ENCODE measurements at places on chromosomes 1 and 21.
A peak's percentile ranks its signal among the peaks of the same experiment; 100 is the strongest.

GRCh38 chr21:29940991-29941390 is 1.2 kb upstream of the GRIK1 start:
- DNase-seq, result no peak

DNA sequence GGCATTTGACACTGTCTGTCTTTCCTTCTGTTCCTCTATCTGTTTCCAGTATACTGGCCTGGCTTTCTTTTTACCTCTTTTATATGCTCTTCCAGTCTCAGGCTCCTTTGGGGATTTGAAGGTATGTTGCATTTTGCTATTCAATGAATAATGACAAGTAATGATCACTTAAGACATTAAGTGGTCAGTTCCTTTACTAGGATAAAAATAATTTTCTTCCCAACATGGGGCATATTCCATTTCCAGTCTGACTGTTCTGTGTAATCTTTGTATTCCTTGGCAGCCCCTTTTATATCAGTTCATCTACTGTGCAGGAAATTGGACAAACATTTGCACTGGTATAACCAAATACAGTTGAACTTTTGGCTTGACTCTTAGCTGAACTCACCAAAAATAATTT is 15.6 kb downstream of the METTL18 start:
- DNase-seq, result no peak

- DNase-seq, result no peak
Measured at GRCh38 chr1:116099919-116100318, 11.3 kb upstream of the MAB21L3 start.

DNA sequence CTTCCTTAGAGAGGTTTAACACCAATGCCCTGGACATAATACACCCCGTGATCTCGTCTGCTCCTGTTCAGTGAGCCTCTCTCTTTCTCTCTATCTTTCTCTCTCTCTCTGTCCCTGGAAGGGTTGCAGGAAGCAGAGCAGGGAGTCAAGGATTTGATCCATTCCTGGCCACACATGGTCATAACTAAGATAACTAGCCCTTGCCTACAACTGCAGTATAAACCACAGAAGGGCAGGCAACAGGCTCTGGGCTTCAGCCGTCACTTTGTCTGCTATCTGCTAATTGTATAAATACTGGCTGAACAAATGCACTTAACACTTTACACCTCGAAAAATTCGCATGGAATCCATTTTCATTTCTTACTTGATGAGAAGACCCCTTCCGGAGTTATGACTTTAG is 357.5 kb upstream of the RUNX1 start:
- DNase-seq, result no peak

DNA sequence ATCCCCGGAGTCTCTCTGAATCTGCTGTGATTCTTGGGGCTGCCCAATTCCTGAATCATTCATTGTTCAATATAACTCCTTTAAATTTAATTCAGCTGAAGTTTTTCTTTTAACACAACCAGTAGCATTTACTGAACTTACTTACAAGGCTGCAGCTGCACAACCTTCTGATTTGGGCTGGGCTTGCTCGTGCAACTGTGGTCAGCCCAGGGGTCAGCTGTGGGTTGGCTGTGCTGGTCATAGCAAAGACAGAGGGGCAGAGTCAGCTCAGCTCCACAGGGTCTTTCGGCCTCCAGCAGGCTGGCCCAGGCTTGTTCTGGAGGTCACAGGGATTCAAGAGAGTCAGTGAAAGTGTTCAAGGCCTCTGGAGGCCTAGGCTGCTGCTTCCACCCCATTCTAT is 186.1 kb downstream of the MATN1 start:
- DNase-seq, result no peak

DNA sequence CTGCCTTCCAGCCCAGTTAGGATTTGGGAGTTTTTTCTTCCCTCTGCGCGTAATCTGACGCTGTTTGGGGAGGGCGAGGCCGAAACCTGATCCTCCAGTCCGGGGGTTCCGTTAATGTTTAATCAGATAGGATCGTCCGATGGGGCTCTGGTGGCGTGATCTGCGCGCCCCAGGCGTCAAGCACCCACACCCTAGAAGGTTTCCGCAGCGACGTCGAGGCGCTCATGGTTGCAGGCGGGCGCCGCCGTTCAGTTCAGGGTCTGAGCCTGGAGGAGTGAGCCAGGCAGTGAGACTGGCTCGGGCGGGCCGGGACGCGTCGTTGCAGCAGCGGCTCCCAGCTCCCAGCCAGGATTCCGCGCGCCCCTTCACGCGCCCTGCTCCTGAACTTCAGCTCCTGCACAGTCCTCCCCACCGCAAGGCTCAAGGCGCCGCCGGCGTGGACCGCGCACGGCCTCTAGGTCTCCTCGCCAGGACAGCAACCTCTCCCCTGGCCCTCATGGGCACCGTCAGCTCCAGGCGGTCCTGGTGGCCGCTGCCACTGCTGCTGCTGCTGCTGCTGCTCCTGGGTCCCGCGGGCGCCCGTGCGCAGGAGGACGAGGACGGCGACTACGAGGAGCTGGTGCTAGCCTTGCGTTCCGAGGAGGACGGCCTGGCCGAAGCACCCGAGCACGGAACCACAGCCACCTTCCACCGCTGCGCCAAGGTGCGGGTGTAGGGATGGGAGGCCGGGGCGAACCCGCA is at the start of gene PCSK9:
Gene PCSK9, plus strand, starts transcription at position 207 of the 741 bp plus-strand sequence. Its CDS starts 290 bp downstream, at position 497.
- DNase-seq, result no peak

- no peak for DNase-seq
Measured at GRCh38 chr1:94666797-94667196, 125.2 kb upstream of the F3 start.

DNA sequence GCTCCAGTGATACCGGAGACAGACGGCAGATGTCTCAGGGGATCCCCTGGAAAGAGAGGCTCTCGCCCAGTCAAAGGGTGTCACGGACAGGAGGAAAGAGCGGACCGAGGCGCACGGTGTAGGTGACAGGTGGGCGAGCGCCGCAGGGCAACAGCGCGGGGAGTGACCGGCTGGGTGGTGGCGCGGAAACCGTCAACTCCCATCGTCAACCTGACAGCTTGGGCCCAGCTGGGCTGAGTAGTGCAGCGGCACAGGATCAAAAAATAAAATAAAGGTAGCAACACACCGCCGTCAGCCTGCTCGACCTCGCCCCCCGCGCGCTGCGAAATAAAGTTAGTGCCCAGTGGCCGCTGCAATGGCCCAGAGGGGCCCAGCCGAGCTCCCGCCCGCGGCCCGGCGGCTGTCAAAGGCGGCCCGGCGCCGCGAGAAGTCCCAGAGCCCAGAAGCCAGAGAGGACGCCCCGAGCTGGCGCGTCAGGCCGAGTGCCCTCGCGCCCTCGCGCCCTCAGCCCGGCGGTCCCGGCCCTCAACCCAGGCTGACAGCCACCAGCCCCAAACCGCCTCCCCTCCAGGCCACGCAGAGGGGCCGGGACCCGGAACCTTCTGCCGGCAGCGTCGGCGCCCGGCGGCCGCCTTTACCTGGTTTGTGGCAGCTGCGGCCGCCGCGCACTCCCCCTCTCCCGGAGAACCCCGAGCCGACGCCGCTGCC is at the start of gene LYST:
Gene LYST, minus strand, starts transcription at position 702 of the 708 bp plus-strand sequence. CDS start 36,489 bp downstream, outside the sequence.
- no peak for DNase-seq

DNA sequence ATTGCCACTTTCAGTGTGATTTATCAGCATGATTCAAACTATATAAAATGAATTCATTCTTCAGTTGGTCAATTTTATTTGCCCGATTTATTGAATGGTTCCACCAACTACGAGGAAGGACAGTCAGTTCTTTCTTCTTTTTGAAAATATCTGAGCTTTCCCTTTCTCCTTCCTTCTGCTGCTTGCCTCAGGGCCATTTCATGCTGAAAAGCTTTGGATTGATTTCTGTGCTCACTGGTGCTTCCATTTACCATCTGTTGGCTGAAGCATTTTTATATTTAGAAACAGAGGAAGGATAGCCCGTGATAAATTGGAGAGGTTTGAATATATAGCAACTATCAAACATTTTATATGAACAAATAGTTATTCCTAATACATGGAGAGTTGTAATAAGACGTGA is 68.9 kb upstream of the ADAMTS5 start:
- peak; percentile 86 for DNase-seq

- no peak for DNase-seq
Measured at GRCh38 chr21:15139898-15140297, 75.1 kb upstream of the NRIP1 start.

GRCh38 chr1:106910798-106911197 is 145.7 kb upstream of the PRMT6 start:
- no peak for DNase-seq

- DNase-seq, result no peak
Measured at GRCh38 chr1:83857716-83858115, 141.2 kb downstream of the TTLL7 start.

- no peak for DNase-seq
Measured at GRCh38 chr1:206702803-206703202, 18.1 kb downstream of the MAPKAPK2 start.

GRCh38 chr1:96962751-96963211 is 241.2 kb downstream of the PTBP2 start:
- DNase-seq, result no peak

GRCh38 chr1:86487131-86487810 is 18.5 kb downstream of the CLCA1 start:
- peak; percentile 99 for DNase-seq

DNA sequence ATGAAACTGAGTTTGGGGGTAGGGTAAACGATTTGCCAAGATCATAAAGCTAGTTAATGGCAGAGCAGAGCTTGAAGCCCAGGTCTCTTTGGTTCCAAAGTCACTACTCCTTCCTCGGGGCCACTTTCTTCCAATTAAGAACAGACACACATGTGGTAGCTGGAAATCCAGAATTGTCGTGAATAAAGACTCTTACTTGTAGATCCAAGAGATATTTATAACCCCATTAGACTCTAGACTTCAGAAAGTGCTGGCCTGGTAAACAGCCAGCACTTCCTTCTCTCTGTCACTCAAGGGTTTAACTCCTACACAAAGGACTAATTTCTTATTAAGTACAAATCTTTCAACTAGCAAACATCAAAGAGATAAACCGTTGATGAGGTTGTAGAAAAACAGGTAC is 2.7 kb downstream of the FAM163A start:
- DNase-seq, result no peak

DNA sequence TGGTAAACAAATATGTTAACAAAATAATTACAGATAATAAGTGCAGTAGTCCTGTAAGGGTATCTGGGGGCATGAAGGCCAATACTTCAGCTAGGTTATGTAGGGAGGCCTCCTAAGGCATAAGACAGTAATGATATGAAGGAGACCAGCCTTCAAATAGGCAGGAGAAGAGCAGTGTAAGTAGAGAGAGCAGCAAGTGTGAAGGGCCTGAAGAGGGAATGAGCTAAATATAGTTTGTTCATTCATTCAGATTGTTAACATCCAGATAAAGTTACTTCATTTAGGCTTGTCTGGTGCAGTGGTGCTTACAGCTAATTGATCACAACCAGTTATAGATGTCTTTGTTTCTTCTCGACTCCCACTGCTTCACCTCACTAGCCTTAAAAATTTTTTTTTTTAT is 71.1 kb downstream of the EPB41 start:
- no peak for DNase-seq

- no peak for DNase-seq
Measured at GRCh38 chr1:10544239-10544638, 69.5 kb downstream of the PEX14 start.

DNA sequence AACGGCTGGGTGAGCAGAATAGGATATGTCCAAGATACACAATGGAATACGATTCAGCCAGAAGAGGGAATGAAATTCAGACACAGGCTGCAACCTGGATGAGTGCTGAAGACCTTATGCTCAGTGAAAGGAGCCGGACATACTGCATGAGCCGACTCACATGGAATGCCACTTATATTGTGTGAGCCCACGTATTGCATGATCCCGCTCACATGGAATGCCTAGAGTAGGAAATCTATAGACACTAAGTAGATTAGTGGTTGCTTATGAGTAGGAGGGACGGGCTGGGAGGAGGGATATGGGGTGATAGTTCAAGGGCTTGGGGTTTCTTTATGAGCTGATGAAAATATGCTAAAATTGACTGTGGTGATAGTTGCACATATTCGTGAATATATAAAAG is 26.8 kb downstream of the TMPRSS2 start:
- DNase-seq, result no peak

GRCh38 chr1:95042286-95042685 is 30.5 kb downstream of the ALG14 start:
- DNase-seq, result peak; percentile 76

- DNase-seq, result no peak
Measured at GRCh38 chr1:221774054-221774842, 32.4 kb upstream of the DUSP10 start.

- no peak for DNase-seq
Measured at GRCh38 chr1:20123722-20124455, 4.6 kb upstream of the PLA2G2D start.
